Femur (tissue), 1 donor: ENCODE measurements at places on chromosomes 6 and 20.

GRCh38 chr20:1674361-1674760 lies 16.8 kb upstream of the SIRPG start:
- DNase-seq: no peak

GRCh38 chr20:460707-461106 lies 1.6 kb downstream of the TBC1D20 start:
- DNase-seq: no peak

GRCh38 chr6:93036835-93037234 lies 382.5 kb downstream of the EPHA7 start:
- no peak for DNase-seq

GRCh38 chr6:111540681-111541025 lies 57.6 kb upstream of the REV3L start:
- no peak for DNase-seq

DNA sequence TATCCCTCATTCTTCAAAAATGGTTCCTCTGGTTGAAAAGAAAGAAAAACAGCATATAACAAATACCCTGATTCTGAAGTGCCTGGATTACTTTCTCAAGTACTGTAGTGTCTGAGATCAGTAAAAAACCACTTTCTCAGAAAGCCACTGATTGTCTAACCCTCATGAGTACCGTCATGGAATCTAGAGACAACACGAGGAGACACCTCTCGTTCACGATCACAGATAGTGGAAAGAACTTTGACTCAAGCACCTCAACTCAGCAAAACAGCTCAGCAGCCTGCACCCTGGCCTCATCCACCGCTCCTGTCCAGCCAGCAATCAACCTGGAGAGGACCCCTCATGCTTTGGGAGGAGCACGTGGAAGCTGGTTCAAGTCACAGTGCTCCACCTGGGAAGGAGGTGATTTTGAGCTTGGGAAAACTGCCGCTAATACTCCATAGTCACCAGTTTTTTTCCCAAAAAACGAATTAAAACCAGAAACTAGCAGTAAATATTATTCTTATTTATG lies 1.0 kb downstream of the SCML4 start:
- no peak for DNase-seq

GRCh38 chr20:62929051-62929538 lies 2.8 kb upstream of the DIDO1 start:
- DNase-seq: peak; percentile 78
